ENCODE measurements at places on chromosomes 6 and 20.

GRCh38 chr6:33634161-33634727 lies 13.1 kb downstream of the ITPR3 start:
- DNase-seq = no peak

DNA sequence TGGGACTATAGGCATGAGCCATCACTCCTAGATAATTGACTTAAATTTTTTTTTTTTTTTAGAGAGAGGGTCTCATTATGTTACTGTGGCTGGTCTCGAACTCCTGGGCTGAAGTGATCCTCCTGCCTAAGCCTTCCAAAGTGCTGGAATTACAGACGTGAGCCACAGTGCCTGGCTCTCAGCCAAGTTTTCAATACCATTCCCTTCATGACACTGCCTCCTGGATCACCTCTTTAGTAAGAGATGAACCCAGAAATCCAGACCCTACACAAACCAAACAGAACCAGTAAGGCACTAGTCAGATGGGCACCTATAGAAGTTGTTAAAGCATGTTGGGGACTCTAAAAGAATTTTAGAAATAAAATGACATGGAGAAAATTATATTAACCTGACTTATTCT lies 18.3 kb upstream of the RIMS4 start:
- no peak for DNase-seq

DNA sequence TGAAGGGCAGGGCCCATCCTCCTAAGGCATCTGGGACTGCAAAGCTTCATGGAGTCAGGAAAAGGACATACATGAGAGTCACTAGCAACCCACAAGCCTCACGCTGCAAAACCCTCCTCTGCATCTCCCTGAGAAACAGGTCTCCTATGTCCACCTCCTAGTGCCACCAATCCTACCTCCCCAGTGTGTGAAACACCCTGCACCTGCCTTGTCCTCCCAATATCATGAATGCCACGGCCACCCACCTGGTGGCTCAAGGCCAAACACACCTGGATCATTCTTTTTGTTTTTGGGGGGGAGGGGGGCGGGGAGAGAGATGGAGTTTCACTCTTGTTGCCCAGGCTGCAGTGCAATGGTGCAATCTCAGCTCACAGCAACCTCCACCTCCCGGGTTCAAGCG lies 90.5 kb downstream of the ZMYND8 start:
- DNase-seq = no peak

GRCh38 chr6:105207524-105208269 lies 27.9 kb upstream of the POPDC3 start:
- no peak for DNase-seq

GRCh38 chr6:102501615-102502014 lies 1108.1 kb downstream of the GRIK2 start:
- no peak for DNase-seq

- no peak for DNase-seq
These were observed 14.6 kb upstream of the SNX9 start for GRCh38 chr6:157808405-157808950.

DNA sequence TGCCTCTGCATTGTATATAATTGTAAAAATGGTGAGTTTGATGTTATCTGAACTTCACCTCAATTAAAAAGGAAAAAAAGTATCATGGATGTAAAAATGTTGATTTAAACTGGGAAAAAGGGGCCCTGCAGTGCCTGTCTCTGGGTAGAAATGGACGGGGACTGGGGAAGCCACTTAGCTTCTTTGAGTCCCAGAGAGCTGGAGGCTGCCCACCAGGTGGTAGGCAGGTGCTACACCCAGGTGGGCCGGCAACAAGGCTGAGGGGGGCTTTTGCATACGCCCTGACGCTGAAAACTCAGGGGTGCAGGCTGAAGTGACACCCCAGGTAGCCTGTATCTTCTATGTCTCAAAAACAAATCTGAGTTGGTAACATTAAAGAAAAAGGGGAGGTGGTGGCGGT lies 118.2 kb downstream of the SULF2 start:
- no peak for DNase-seq

DNA sequence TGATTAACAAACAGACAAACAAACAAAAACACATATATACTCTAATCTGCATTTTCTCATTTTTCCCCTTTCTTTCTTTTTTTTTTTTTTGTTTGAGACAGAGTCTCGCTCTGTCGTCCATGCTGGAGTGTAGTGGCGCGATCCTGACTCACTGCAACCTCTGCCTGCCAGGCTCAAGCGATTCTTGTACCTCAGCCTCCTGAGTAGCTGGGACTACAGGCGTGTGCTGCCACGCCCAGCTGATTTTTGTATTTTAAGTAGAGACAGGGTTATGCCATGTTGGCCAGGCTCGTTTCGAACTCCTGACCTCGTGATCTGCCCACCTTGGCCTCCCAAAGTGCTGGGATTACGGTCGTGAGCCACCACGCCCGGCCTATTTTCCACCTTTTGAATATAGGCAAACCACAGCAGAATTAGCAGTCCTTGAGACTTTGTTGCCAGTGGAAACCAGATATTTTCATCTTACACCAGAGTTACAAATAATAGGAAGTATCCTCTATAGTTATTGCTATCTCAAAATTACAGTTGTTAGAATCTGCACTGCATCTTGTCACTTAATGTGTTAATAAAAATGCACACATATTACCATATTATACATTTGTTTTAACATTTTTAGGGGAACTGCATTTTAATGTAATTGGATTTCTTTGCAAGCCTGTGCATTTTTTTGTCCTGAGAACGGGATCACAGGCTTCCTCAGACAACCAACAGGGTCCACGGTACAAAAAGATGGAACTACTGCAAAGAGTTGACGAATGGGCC lies 208.2 kb upstream of the ZNF217 start:
- DNase-seq = no peak

DNA sequence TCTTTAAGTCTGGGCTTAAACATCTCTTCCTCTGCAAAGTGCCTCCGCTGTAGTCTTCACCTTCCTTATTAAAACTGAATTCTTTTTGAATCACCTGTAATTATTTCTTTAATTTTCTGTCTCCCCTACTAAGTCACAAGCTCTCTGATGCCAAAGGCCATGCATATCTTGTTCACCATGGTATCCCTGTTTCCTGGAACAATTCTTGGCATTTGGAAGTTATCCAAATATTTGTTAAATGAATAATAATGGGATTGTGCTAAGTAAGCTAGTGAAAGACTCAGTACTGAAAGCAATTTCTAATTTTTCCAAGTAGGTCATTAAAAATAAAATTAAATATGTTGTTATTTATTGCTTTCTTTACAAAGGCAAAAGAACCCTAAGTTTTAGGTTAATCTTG lies 12.2 kb downstream of the SNAP91 start:
- no peak for DNase-seq

- no peak for DNase-seq
These were observed 214.5 kb downstream of the TSHZ2 start for GRCh38 chr20:53186635-53187034.

DNA sequence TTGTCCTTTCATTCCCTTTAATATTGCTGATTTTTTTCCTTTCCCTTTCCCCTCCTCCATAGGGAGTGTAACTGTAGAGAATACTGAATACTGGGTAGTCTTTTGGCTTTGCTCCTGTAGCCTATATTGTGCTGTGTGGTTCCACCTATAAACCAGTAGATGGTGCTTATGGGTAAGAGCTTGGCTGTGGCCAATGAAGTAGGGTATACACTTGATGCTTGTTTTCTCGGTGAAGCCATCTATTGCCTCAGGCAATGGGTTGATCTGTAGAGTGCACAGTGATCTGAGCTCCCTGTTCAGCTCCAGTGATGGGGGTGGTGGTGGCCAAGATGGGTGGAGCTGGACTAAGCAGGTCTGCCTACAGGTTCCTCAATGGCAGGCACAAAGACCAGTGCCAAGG lies 203.3 kb upstream of the IMPG1 start:
- no peak for DNase-seq

DNA sequence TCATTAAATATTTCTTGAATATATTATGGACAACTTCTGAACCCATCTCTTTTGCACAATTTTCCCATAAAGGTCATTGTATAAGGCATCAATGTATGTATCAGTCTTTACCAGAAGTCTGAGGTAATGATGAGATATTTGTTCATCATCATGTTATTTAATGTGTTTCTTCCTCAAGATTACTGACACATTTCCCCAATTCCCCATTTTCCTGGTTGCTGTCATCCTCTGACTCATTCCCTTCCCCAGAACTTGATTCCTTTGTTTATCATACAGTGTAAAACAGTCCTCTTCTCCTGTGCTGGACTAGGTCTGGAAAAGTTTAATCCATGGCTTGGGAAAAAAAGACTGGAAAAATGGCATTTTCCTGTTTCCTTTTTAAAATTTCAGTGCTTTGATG lies 107.9 kb upstream of the FLRT3 start:
- no peak for DNase-seq

GRCh38 chr6:164812706-164813105 lies 496.7 kb downstream of the C6orf118 start:
- DNase-seq = no peak

- DNase-seq = no peak
These were observed 2.8 kb upstream of the DOK5 start for GRCh38 chr20:54472607-54473006.

GRCh38 chr6:39166189-39166911 lies 51.4 kb upstream of the SAYSD1 start:
- no peak for DNase-seq

DNA sequence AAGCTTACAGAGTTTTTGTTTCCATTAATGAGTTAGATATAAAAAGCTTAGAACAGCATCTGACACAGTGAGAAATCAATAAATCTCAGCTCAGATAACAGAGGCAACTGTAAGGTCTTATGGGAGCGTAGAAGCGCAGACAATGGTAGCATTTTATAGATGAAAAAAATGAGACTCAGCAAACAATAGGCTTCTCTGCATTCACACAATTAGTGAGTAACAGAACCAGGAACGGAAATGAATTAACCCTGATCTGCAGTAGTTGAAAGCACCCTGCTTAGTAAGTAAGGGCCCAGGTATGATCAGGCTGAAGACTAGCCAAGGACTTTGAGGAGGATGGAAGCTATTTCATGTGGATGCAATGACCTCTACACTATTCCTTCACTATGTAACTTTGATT lies 147.2 kb upstream of the EYA4 start:
- no peak for DNase-seq

GRCh38 chr20:13286607-13287006 lies 65.5 kb downstream of the ISM1 start:
- DNase-seq = no peak

DNA sequence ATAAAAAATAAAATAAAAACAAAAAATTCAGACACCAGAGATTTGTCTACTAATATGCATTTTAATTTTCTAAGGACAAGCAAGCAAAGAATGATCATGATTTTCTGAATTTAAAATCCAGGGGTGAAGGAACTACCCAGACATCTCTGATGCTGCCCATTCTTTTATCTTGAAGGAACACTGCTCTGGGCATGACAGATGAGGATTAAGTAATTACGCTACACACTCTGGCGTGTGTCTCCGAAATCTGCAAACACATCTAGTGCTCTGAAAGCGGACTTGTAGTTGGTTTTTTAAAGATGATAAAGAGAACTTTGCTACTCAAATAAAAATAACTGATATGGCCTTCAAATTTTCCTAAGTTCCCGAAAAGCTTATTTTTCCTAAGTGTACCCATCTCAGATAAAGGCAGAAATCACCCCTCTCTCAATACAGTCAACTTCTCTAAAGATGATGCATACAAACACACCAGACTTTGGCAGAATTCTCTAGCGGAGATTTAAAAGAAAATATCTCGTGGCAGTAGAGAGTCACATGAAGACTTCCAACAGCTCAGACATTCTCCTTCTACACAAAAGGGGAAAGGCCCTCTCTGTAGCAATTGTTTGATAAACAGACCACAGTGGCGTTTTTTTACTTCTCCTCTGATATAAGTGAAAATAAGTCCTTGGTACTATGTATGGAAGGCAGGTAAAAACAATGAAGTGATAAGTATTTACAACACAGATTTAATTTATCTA lies 133.8 kb downstream of the BACH2 start:
- DNase-seq = no peak

GRCh38 chr6:143271024-143271423 lies 179.5 kb downstream of the ADAT2 start:
- no peak for DNase-seq

- no peak for DNase-seq
These were observed 82.7 kb downstream of the THEMIS start for GRCh38 chr6:127818149-127818548.

DNA sequence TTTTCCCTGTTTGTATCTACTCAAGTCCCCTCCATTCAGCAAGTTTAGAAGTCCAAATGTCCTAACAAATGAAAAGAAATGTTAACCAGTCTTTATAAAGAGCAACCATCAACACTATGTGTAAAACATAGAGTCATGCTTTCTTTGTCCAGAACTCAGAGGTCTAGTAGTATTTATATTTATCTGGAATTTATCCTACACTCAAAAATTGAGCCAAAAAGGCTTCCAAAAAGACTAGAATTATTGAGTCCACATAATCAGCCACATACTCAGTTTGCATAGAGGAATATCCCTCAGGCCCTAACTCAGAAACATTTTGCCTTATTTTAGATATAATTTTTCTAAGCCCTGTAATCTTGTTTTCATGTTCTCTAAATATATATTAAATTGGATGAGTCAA lies 455.0 kb downstream of the COL12A1 start:
- no peak for DNase-seq

GRCh38 chr20:39879296-39879695 lies 809.7 kb downstream of the MAFB start:
- DNase-seq = no peak

- no peak for DNase-seq
These were observed 3.7 kb upstream of the FUCA2 start for GRCh38 chr6:143515061-143515760.

DNA sequence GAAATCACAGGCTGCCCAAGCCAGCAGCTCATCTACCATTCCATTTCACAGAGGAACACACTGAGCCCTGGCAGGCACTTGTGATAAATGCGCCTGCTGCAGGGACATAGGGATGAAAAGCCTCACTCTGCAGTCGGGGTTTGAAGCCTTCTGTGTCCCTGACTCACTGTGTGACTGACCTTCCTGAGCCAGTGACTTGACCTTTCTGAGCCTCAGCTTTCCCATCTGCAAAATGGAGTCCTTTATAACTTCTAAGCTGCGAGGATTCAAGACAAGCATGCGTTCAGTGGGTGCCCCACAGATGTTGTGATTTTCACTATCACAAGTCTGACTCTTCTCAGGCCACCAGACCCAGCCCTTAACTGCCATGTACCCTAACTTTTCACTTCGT lies 5.5 kb downstream of the TGM2 start:
- no peak for DNase-seq

- DNase-seq = no peak
These were observed 23.7 kb downstream of the ZNF311 start for GRCh38 chr6:28981431-28981832.

GRCh38 chr6:36697481-36697903 lies at the start of gene RAB44:
RAB44 (plus strand) TSS chr6:36697826; CDS start chr6:36704236, 6,410 bp downstream.
- no peak for DNase-seq

GRCh38 chr6:22069306-22069800 lies 227.5 kb downstream of the PRL start:
- no peak for DNase-seq

DNA sequence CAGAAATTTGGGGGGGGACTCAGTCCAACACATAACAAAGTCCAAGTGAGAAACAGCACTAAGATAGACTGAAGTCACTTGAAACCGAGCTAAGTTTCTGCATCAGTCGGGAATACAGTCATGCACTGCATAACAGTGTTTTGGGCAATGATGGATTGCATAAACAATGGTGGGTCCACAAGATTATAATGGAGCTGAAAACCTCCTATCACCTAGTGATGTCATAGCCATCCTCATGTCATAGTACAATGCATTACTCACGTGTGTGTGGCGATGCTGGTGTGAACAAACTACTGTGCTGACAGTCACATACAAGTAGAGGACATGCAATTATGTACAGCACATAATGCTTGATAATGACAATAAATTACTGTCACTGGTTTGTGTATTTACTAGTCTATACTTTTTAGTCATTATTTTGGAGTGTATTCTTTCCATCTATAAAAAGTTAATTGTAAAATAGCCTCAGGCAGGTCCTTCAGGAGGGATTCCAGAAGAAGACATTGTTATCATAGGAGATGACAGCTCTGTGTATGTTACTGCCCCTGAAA lies 154.5 kb upstream of the ECI2 start:
- no peak for DNase-seq

Data from cortex of kidney (tissue), 1 donor.